ENCODE measurements at places on chromosomes 1 and 21.
A peak's percentile ranks its signal among the peaks of the same experiment; 100 is the strongest.

DNA sequence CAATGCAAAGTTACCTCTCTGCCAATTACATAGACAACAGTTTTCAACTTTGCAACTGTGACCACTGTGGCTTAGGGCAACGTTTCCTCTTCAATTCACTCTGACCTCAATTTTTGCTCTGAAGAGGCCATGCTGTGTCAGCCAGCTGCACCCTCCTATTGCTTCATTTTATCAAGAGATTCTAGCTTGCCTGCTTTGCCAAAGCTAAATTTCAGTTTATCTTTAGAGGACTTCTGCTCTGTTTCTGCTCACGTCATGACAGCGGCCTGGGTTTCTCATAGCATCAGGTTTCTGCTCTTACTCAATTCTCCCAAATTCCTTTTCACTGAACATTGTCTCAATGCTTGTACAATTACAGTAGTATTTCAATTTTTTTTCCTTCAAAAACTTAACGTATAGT is 154.6 kb downstream of the PLA2G4A start:
- DNase-seq, result no peak

GRCh38 chr1:60678391-60678790 is 404.0 kb upstream of the NFIA start:
- no peak for DNase-seq

- DNase-seq, result peak; percentile 95
These were observed 482.1 kb upstream of the ADAMTS5 start for GRCh38 chr21:27448960-27449359.

DNA sequence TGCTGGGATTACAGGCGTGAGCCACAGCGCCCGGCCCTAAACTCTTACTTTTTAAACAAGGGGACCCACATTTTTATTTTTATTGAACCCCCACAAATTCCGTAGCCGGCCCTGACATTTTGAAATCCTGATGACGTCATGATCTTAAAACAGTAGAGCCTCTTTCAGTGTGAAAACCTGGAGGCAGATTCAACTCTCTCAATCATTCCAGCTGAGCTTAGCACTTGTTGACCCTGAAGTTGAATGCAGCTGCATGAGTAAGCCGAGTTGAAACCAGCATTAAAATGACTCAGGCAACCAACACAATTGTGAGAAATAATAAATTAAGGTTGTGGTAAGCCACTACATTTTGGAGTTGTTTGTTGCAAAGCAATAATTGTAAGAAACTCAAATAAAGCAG is 93.9 kb upstream of the ADGRL4 start:
- peak; percentile 43 for DNase-seq

GRCh38 chr21:45421846-45422775 is 17.1 kb downstream of the COL18A1 start:
- no peak for DNase-seq

DNA sequence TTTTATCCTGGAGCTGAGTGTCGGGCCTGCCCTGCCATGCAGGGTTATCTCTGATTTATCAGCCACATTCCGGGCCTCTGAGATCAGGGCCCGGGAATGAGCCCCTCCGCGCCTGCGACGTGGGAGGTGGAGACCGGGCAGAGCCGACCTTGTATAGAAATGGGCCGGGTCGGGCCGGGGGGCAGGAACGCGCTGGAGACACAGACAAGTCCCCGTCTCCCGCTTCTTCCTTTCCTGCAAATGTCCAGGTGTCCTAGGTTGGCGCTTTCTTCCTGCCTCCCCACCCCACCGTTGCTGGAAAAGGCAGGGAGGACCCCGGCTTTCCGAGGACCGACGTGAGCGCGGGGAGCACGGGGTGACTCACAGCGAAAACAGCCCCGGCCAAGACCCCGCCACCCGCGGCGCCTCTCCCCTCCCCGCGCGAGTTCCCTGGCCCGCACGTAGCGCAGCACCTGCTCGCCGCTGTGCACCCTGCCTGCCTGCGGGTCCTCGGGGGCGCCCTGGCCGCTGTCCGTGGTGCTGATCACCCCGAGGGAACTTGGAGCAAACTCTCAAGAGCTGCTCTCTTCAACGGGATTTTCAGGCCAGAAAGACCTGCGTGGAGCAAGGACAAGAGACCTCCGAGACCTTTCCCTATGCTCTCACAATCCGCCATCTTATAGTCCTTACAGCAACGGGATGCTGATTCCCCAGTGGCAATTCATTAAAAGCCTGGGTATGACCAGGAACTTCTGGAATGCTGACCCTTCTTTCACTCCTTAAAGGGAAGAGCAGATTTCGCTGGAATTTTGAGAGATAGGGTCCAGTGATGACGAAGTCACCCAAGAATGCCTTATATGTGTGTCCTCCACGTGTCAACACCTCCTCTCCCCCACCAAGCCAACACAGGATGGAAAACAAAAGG is 475 bp upstream of the NPPB start:
- DNase-seq, result peak; percentile 61

DNA sequence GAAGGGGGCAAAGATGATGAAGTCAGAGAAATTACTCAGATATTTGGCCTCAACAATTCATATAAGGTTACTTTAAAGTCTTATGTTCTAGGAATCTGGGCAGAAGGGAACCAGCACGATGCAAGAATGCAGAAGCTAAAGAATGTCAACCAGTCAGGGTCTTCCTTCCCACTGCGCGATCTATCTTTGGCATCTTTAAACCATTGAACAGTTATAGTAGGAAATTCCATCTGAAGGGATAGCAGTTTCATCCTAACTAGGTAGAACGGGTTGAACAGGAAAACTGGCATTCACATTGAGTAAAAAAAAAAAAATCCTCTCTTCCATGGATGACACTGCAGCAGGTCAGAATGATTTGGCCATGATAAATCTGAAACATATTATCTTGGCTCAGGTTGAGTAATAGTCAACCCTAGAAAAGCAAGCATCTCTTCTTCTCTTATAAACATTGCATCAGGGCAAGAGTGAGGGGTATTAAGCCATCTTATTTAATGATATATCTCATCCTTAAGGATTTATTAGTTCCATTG is 6.3 kb downstream of the CRCT1 start:
- no peak for DNase-seq

GRCh38 chr1:165060285-165060793 is 296.2 kb downstream of the LMX1A start:
- DNase-seq, result no peak

GRCh38 chr1:112735752-112736151 is 20.6 kb upstream of the PPM1J start:
- DNase-seq, result peak; percentile 26

DNA sequence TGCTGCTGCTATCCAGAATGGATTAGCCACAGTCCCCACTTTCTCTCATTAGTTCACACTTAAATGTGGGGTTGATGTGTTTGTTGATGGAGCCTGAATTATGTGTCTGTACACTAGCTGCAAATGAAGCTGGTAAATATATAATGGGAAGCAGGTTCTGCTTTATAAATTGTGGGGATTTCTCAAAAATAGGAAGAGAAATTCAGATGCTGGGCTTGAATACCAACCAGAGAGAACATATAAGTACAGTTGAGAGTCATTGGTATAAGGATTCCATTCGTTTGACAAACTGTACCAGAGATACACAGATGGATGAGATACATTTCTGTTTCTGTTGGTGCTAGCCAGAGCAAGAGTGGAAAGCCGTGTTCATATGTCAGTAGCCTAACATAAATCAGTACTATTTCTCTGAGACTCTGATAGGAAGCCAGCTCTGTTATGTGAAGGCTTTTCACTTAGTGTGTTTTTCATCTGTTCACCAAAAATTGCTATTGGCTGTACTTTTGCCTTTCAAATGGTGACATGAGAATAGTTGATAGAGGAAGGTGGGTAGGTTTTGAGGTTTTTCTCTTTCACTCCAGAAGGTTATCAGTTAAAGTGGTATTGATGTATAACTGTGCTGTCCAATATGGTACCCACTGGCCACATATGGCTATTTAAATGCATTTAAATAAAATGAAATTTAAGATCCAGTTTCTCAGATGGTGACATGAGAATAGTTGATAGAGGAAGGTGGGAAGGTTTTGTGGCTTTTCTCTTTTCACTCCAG is 15.6 kb downstream of the SMG7 start:
- DNase-seq, result no peak

DNA sequence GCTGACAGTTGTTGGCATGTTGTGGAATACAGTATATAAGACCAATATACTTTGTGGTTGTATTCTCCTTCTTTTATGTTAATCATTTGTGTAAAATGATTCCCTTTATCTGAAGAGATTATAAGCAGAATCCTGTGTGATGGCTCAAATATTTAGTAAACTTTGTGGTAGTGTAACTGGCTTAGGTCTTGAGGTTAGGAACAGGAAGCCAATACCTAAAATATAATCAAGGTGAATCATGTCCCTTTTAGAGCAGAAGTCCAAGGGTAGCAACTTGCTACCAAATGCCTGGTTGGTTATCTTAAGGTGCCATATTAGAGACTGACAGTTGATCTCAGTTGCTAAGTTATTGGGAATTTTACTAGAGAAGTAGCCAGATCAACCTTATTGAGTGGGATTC is 398.5 kb upstream of the ADAMTS5 start:
- no peak for DNase-seq

DNA sequence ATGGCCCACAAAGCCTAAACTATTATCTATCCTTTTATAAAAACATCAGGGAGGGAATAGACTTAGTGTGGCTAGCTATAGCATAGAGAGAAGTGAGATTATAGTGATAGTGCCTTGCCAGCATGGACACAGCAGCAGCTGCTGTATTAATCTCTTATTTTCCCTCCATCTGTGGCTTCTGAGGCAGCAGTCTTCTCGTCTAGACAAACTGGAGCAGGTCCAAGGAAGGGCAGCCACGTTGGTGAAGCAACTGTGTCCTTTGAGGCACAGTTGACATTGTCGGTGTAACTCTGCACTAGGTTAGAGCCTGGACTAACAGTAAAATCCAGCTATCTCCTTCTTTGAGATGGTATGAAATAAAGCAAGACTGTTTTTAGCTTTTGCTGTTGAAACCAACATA is 131.3 kb downstream of the CACHD1 start:
- DNase-seq, result no peak

DNA sequence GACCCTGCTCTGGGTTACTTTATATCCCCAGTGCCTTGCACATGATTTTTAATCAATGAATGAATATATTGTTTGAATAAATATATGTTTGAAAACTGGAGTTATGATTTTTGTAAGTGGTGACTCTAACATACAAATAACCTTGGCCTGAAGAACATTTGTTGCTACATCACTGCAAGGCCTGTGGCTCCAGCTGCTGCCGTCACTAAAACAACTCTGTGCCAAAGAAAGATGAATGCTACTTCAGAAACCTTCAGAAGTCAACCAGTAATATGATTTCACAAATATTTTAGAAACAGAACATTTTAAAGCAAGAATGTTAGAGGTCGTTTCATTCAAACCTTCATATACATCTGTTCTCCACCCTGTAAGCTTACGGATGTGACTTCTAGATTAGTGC is 60.6 kb upstream of the SEC16B start:
- DNase-seq, result no peak

DNA sequence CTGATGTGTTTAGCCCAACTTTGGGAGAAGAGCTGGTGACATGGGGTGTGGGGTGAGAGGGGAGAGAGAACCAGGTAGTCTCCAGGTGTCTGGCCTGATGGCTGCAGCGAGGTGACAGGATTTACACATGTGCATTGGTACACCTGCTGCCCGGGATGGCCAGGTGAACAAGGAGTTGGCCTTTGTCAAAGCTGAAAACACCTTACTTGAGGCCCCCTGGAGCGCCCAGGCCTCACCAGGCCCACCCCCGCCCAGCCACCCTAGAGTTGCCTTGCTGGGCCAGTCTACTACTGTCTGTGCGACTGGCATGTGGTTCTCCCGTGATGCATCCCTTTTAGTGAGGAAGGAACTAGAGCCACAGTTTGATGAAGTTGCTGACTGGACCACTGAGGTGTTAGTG is 90.5 kb downstream of the ADARB1 start:
- no peak for DNase-seq

- no peak for DNase-seq
These were observed 67.0 kb upstream of the LBR start for GRCh38 chr1:225494789-225495359.

DNA sequence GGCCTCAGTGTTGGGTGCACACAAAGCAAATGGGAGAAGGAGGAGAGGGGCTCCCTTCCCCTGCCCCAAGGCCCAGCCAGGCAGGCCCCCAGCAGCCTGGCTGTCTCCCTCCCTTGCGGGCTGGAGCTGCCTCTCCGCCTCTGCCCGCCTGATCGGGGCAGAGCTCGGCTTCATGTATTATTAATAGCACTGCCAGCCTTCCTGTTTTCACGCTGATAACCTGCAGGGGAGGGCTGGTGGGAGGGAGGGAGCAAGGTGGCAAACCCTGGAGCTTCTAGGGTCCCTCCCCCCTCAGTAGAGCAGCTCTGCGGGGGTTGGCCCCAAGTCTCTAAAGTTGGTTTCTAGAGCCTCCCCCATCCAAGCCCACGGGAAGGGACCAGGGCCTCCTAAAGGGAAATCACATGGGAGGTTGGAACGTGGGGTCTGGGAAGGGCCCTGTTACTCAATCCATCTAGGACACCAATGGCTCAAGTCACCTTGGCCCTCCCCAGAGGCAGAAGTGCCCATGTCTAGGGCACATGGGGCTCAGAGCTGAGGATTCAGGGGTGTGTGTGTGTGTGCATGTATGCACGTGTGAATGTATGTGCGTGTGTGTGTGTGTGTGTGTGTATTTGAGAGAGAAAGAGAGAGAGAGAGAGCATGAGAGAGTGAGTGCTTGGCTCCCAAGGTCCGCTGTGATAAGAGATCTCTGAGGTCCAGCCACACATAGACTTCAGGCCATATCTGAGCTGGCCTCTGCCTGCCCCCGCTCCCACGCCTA is 21.8 kb upstream of the POU3F1 start:
- DNase-seq, result no peak

DNA sequence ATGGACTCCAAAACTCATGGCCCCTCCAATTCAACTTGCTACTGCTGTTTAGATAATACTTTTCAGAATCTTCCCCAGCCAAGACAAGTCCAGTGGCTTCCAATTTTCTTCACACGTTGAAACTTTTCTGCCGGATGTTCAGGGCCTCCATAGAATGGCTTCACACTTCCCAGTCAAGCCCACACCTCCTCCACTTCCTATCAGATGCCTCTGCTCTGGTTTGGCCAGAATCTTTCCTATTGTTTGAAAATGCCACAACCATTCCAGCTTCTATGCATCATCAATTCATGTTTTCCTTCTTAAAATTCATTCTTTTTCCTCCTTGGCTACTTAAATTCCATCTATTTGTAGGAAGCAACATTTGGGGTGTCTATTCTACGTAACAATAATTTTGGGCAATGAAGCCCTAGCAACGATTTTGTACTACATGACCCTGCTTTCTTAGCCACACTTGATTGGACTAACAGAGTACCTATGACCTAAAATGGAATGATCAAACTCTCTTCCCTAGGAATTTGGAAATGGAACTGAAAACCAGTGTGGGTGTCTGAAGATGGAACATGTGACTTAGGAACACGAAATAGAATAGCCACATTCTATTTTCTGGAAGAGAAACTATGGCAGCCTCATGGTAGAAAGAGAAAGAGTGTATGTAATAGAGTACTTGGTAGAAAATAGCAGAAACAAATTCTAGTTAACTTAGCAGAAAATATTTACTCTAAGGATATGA is 74.1 kb upstream of the CNIH3 start:
- DNase-seq, result peak; percentile 81

- DNase-seq, result no peak
These were observed 722.3 kb downstream of the PLA2G4A start for GRCh38 chr1:187551061-187551460.

- no peak for DNase-seq
These were observed at the start of gene NKAIN1 for GRCh38 chr1:31239653-31240241. Gene NKAIN1, minus strand, starts transcription at chr1:31239887. Its CDS starts 340 bp downstream, at chr1:31239547.
